ENCODE measurements at places on chromosomes 4 and X. TPM values are rescaled to one million over a fixed set of nuclear protein-coding genes. Genes with fewer than 3 reads are reported as not detected.

- no peaks in the 10 kb centered on the region for H3K27me3 ChIP-seq
- no peak overlapping the region for H3K27ac ChIP-seq
- no peaks in the 10 kb centered on the region for H3K36me3 ChIP-seq
- no peaks in the 10 kb centered on the region for H3K4me1 ChIP-seq
- H3K4me3 ChIP-seq, result no peak overlapping the region
These were observed 67.1 kb downstream of the RXFP1 start for GRCh38 chr4:158588777-158589176.

DNA sequence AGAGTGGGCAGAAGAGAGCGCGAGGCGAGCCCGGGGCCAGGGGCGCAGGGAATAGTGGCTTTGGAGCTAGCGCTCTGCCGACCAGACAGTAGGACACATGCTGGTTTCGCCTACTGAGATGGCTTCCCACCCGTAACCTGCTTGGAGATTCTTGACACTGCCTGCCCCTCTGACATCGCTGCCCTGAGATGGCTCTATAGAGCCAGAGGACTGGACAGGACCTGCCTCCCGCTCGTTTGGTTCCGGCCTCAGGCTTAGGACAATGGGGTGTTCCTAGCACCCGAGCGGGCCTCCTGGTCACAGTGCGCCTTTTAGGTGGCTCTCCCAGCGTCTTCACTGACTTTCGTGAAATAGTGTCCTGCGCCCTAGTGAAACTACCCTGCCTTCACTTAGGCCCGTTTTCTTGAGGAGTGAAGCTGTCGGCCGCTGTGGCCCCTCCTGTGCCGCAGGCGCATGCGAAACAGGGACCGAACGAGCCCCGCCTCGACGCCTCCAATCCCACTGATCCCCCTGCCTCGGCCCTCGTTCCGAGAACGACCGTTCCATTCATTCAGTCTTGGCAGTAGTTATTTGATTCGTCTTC is 608 bp downstream of the TAF1 start:
- H3K27me3 ChIP-seq, result no peaks in the 10 kb centered on the region
- H3K4me1 ChIP-seq, result no peaks in the 10 kb centered on the region
- DNase-seq, result peak; percentile 16

Gene GYPA
- not detected for total RNA-seq

DNA sequence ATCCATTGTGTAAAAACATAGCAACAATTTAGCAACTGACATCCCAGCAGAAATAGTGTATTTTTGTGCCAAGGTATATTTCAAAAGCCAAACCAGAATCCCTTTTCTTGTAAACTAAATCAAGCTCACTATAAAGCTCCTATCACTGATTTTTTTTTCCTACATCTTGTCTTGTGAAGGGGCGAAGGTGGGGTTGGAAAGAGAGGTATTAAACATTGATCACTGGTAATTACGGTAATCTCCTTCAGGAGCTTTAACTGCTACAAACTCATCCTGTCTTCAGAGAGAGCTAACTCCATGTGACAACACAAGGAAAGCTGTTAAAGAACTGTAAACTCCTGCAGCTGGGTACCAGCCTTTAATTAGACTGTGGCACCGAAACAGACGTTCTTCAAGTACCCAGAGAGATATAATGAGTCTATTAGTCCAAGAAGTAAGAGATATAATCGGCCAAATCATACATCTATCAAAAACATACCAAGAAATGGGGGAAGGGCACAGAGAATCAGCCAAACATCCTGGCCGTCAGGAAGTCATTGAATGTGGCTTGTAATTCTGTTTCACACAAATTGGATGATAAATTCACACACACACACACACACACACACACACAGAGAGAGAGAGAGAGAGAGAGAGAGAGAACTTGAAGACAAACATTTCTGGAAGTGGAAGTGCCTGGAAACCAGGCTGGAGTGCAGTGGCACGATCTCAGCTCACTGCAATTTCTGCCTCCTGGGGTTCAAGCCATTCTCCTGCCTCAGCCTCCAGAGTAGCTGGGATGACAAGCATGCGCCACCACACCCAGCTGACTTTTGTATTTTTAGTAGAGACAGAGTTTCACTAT is 111.9 kb upstream of the PPARGC1A start:
- no peak overlapping the region for H3K4me3 ChIP-seq
- H3K27me3 ChIP-seq, result no peaks in the 10 kb centered on the region
- no peaks in the 10 kb centered on the region for H3K36me3 ChIP-seq
- H3K4me1 ChIP-seq, result peaks cover 1% of the 10 kb centered on the region

DNA sequence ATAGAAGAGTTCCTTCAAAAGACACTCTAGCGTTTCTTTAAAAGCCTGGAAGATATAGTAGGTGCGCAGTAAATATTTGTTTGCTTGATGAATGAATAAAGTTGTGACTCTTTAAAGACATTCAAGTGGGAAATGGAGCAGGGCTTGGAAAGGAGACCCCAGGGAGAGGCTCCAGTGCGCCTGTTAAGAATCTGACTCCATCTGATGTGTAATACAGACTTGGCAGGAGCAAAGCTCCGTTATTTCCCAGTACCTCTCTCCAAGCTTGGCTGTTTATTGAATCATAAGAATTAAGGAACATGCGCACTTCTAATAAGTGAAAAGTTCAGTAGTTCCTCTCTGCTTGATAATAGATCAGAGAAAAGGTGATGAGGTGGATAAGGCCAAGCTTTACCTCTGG is 18.8 kb upstream of the KLHL8 start:
- H3K4me1 ChIP-seq, result peaks cover 5% of the 10 kb centered on the region
- H3K27me3 ChIP-seq, result no peaks in the 10 kb centered on the region
- H3K36me3 ChIP-seq, result no peaks in the 10 kb centered on the region
- H3K4me3 ChIP-seq, result no peak overlapping the region
- H3K27ac ChIP-seq, result no peak overlapping the region

DNA sequence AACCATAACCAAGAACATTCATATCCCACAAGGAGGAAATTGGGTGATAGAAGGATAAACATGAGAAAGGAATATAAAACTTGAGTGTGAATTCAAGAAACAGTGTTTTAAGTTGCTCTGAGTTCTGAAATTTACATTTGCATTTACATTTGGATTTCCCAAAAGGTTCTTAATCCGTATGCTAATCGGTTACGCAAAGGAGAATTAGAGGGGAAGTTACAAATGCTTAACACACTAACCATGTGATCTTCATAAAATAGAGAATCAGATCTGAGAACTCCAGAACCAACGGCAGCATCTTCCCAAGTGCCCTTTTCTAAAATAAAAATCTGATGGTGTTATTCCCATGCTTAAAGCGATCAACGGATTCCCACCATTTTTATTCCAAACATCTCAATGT is 48.0 kb downstream of the PROM1 start:
- no peak for DNase-seq
- no peak overlapping the region for H3K27ac ChIP-seq
- H3K4me1 ChIP-seq, result peaks cover 4% of the 10 kb centered on the region

GRCh38 chrX:43836435-43837184 is 45.6 kb downstream of the MAOB start:
- no peak overlapping the region for H3K4me3 ChIP-seq
- peaks cover 2% of the 10 kb centered on the region for H3K27me3 ChIP-seq
- no peaks in the 10 kb centered on the region for H3K36me3 ChIP-seq
- no peaks in the 10 kb centered on the region for H3K4me1 ChIP-seq
- peak; percentile 18 for DNase-seq

- no peak overlapping the region for H3K4me3 ChIP-seq
- no peaks in the 10 kb centered on the region for H3K27me3 ChIP-seq
- no peak for DNase-seq
- H3K4me1 ChIP-seq, result peaks cover 8% of the 10 kb centered on the region
- no peak overlapping the region for H3K27ac ChIP-seq
These were observed 237.9 kb downstream of the ARHGAP10 start for GRCh38 chr4:147969573-147970385.

- no peak for DNase-seq
- no peak overlapping the region for H3K27ac ChIP-seq
- H3K4me3 ChIP-seq, result no peak overlapping the region
- H3K36me3 ChIP-seq, result no peaks in the 10 kb centered on the region
These were observed 157.7 kb downstream of the SMIM20 start for GRCh38 chr4:26071688-26072087.

DNA sequence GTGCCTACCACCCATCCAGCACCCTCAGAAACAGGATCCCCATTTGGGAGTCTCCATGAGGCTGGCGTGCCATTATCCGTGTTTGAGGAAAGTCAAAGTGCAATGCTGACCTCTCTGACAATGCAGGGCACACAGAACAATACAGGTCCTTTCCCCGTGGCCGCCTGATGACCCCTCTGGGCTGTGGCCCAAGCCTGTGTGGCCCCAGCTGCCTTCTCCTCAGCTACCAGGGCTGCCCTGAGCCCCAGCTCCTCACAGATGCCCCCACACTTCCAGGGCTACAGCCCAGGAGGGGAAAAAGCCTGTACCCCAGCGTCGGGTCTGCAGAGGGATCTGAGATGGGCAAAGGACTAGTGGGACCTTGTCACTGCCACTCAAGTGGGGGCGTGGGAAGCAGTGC is 15.5 kb downstream of the ZFYVE28 start:
- no peak overlapping the region for H3K27ac ChIP-seq
- H3K4me3 ChIP-seq, result no peak overlapping the region

Gene ASB5
- 0.18 TPM for total RNA-seq

DNA sequence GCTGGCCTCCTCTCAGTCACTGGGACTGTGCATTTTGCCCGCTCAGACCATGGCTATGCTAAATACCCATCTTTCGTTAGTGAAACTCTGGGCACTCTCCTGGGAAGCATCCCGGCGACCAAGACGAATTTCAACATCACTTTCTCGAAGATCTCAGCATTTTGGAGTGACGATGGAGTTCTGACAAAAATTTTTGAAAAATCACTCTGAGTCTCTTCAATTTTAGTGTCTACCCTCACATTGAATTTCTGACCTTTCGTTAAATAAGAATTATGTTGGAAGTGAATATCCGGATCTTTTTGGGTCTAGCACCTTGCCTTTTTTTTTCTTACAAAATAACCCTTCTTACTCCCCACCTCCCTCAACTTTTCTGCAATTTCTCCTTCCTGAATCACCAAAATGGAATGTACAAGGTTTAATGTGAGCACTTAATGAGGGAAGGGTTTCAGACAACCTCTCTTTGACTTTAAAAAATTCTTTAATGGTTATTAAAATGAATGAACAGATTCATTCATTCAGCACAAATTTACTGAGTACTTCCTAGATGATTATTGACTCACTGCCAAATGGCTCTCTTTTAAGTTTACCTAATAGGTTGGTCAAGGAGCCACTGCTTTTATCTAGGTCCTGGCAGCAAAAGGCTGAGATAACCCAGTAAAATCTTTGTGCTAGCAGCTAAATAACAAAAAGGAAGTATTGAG is 746 bp upstream of the AADAT start:
- peaks cover 1% of the 10 kb centered on the region for H3K36me3 ChIP-seq
- no peak overlapping the region for H3K27ac ChIP-seq
- peak overlapping the region; percentile 67 for H3K4me3 ChIP-seq
- H3K4me1 ChIP-seq, result no peaks in the 10 kb centered on the region
- peak; percentile 13 for DNase-seq

DNA sequence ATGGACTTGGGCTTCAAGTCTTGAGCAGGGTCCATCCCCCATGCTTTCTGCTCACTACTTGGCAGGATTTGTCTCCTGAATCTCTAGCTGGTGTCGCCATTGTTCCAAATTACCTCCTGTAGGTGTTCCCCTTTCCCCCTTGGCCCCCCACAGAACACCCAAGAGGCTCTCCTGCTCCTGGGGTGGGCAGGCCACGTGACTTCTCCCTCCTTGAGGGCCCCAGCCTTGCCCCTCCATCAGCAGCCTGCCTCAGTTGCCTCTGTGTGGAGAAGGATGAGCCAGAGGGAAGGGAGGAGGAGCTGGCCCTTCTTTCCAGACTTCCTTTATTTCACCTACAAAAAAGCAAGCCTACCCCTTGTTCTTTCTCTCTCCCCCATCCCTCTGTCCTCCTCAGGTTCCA is 1.8 kb downstream of the GPR78 start:
- DNase-seq, result no peak
- H3K4me1 ChIP-seq, result no peaks in the 10 kb centered on the region
- peaks cover 76% of the 10 kb centered on the region for H3K27me3 ChIP-seq
- H3K4me3 ChIP-seq, result no peak overlapping the region

DNA sequence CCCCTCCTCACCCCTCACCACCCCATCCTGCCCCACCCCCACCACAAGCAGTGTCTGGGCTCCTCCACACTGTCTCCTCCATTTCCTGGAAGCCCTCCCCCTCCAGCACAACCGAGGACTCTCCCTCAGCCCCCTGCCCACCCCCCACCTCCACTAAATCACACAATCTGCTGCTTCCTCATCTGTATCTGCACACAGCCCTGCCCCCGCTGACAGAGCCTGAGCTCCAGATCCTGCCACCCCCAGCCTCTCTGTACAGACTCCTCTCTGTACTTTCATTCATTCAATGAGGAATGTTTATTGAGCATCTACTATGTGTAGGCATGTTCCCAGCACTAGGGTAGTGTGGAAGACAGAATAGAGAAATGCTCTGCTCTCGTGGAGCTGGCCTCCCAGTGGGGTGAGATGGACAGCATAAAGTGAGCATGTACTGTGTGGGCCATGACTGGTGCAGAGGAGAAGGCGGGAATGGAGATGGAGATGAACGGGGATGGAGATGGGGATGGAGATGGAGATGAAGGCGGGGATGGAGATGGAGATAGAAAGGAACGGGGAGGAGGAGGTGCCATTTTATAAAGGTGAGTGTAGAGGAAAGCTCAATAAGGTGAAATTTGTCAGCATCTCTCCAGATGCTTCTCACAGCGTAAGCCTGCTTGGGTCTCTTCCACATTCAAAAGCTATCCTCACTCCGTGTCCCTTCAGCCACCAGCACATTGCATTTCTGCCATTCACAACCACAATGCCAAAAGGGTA is 2.5 kb upstream of the PPP2R2C start:
- H3K36me3 ChIP-seq, result no peaks in the 10 kb centered on the region
- H3K4me1 ChIP-seq, result no peaks in the 10 kb centered on the region
- no peak overlapping the region for H3K4me3 ChIP-seq
- no peak for DNase-seq
- H3K27me3 ChIP-seq, result peaks cover 29% of the 10 kb centered on the region

- H3K27me3 ChIP-seq, result no peaks in the 10 kb centered on the region
- DNase-seq, result no peak
- peaks cover 2% of the 10 kb centered on the region for H3K4me1 ChIP-seq
- no peak overlapping the region for H3K4me3 ChIP-seq
- H3K36me3 ChIP-seq, result no peaks in the 10 kb centered on the region
These were observed 56.5 kb downstream of the NCAPG start for GRCh38 chr4:17867276-17867675.

GRCh38 chrX:107675823-107676555 is 47.7 kb downstream of the PRPS1 start:
- H3K36me3 ChIP-seq, result no peaks in the 10 kb centered on the region
- peaks cover 19% of the 10 kb centered on the region for H3K27me3 ChIP-seq
- peak overlapping the region; percentile 23 for H3K27ac ChIP-seq
- peak overlapping the region; percentile 42 for H3K4me3 ChIP-seq
- H3K4me1 ChIP-seq, result 0 out of 2 replicates have a peak, but pooled peaks cover 1% of the 10 kb centered on the region

GRCh38 chrX:8868070-8868773 is 67.0 kb upstream of the FAM9A start:
- H3K4me3 ChIP-seq, result no peak overlapping the region
- no peaks in the 10 kb centered on the region for H3K27me3 ChIP-seq
- H3K36me3 ChIP-seq, result no peaks in the 10 kb centered on the region
- H3K27ac ChIP-seq, result peak overlapping the region; percentile 93

Gene FAAH2
- not detected for total RNA-seq

Gene LINC00632
- 6.4 TPM for total RNA-seq

Gene CSAG3
- not detected for total RNA-seq
